ENCODE measurements at places on chromosomes 5 and 9. TPM values are rescaled to one million over a fixed set of nuclear protein-coding genes. Genes with fewer than 3 reads are reported as not detected.

Gene NUTM2G
- not detected for total RNA-seq

- H3K4me1 ChIP-seq, result peaks cover 7% of the 10 kb centered on the region
- peaks cover 25% of the 10 kb centered on the region for H3K27me3 ChIP-seq
- H3K36me3 ChIP-seq, result no peaks in the 10 kb centered on the region
- peak overlapping the region; percentile 81 for H3K27ac ChIP-seq
These were observed 1.3 kb downstream of the BRD3 start for GRCh38 chr9:134066526-134066912.

DNA sequence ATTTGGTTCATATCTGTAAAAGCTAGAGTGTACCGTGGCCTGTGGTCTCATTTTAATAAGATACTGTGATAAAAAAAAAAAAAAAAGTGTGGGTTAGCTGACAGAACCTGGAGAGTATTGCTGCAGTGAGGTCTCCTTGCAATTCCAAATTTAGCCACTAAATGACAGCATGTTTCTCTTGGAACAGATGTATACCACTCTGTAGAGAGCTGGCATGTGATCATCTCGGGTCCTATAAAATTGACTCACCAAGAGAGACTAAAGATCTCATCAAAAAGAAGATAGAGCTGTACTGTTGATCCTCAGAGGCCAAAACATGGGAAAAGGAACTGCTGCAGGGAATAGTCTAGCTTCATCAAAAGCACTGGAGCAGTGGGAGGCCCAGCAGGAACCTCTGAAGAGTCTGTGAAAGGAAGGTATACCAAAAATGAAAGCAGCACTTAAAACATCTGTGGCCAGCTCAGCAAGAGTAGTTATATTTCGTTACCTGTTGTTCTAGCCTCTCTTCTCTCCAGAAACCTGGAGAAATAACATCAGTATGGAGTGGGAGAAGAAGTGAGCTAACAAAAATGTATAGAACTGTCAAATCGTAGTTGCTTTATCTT lies 826.8 kb downstream of the EFNA5 start:
- no peaks in the 10 kb centered on the region for H3K4me1 ChIP-seq
- no peak overlapping the region for H3K27ac ChIP-seq

Gene CDKN2B-AS1
- 1.1 TPM for total RNA-seq

GRCh38 chr5:180047667-180048066 lies 23.9 kb downstream of the RNF130 start:
- peaks cover 2% of the 10 kb centered on the region for H3K4me1 ChIP-seq
- H3K4me3 ChIP-seq, result no peak overlapping the region
- H3K27me3 ChIP-seq, result no peaks in the 10 kb centered on the region
- H3K36me3 ChIP-seq, result peaks cover 1% of the 10 kb centered on the region

DNA sequence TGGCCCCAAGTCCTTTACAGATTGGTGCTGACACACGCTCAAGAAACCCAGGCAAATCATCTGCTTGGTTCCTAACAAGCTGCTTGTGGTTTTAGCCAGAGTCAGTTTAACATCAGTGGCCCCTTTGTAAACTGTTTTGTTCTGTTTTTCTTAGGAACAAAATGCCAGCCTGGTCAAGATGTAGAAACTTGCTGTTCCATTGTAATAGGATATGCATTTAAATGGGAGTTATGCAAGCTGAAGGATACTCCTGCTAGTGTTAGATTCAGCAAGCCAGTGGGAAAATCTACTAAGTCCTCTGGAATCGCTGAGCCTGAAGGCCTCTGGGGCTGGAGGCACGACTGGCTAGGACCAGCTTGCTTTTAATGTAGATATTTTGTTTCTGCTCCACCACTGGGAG lies 391.1 kb downstream of the TLE4 start:
- no peak overlapping the region for H3K4me3 ChIP-seq
- peaks cover 4% of the 10 kb centered on the region for H3K27me3 ChIP-seq
- H3K4me1 ChIP-seq, result no peaks in the 10 kb centered on the region
- H3K27ac ChIP-seq, result no peak overlapping the region
- no peak for DNase-seq

- H3K4me1 ChIP-seq, result peaks cover 24% of the 10 kb centered on the region
- H3K27me3 ChIP-seq, result no peaks in the 10 kb centered on the region
- no peaks in the 10 kb centered on the region for H3K36me3 ChIP-seq
- H3K4me3 ChIP-seq, result no peak overlapping the region
These were observed 157.0 kb upstream of the RAI14 start for GRCh38 chr5:34499001-34499734.

DNA sequence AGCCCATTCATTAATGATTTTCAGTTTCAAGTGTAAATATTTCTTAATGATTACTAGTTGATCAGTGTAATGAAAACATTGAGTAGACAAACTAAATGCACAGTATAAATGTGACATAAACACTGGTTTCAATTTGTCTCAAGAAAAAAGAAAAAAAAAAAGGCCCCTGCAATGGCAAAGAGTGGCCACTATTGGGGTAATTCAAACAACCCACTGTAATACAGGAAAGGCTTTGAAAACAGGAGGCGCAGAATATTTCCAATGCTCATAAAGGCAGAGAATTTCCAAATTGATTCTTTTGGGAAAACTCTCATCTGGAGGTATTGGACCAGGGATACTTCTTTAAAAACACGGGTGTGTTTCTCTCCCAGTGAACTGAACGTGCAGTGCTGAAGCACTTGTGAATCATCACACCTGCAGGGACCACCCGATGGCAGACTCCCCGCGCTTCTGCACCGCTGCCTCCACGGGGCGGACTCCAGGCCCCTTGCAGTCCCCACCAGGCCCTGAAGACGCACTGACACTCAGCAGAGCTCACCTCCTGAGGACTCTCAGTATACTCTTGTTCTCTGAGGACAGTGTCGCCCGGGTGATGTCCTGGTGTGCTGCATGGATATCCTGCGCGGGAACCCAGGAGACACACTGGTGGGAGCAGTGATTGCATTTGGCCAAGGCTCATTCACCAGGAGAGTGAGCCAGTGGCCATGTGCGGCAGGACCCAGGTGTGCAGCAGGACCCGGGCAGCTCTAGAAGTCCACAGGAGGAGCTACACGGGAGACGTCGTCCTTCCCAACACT lies 227.6 kb upstream of the IRX4 start:
- no peaks in the 10 kb centered on the region for H3K4me1 ChIP-seq
- no peaks in the 10 kb centered on the region for H3K27me3 ChIP-seq
- no peak for DNase-seq
- H3K4me3 ChIP-seq, result no peak overlapping the region
- no peak overlapping the region for H3K27ac ChIP-seq

GRCh38 chr5:98769210-98769958 lies 4.1 kb upstream of the RGMB start:
- peaks cover 5% of the 10 kb centered on the region for H3K4me1 ChIP-seq
- H3K27ac ChIP-seq, result peak overlapping the region; percentile 85
- no peaks in the 10 kb centered on the region for H3K27me3 ChIP-seq
- H3K4me3 ChIP-seq, result peak overlapping the region; percentile 81
- DNase-seq, result peak; percentile 92
- no peaks in the 10 kb centered on the region for H3K36me3 ChIP-seq

GRCh38 chr9:21711504-21711903 lies 90.9 kb upstream of the MTAP start:
- no peaks in the 10 kb centered on the region for H3K27me3 ChIP-seq
- DNase-seq, result peak; percentile 54
- H3K36me3 ChIP-seq, result no peaks in the 10 kb centered on the region
- no peak overlapping the region for H3K4me3 ChIP-seq
- H3K4me1 ChIP-seq, result peaks cover 6% of the 10 kb centered on the region

Gene CCDC183
- total RNA-seq, result not detected

Gene PTTG1
- 95.0 TPM for total RNA-seq

- H3K36me3 ChIP-seq, result no peaks in the 10 kb centered on the region
- no peak overlapping the region for H3K27ac ChIP-seq
- peaks cover 1% of the 10 kb centered on the region for H3K27me3 ChIP-seq
- DNase-seq, result peak; percentile 33
These were observed 36.6 kb upstream of the FBXL7 start for GRCh38 chr5:15463231-15463980.

Gene DRD1
- 0.18 TPM for total RNA-seq

GRCh38 chr5:10470669-10471068 lies 29.0 kb downstream of the ROPN1L start:
- H3K27ac ChIP-seq, result no peak overlapping the region
- H3K36me3 ChIP-seq, result no peaks in the 10 kb centered on the region
- H3K27me3 ChIP-seq, result no peaks in the 10 kb centered on the region
- no peak for DNase-seq
- H3K4me3 ChIP-seq, result no peak overlapping the region
